CD4-positive, alpha-beta memory T cell (primary cell): ENCODE measurements at places on chromosomes 7 and 10. TPM values are rescaled to one million over a fixed set of nuclear protein-coding genes. Genes with fewer than 3 reads are reported as not detected.

Gene SLC39A12
- not detected for total RNA-seq

Gene UPK3BL1
- 43.3 TPM for total RNA-seq

Gene PRLHR
- not detected for total RNA-seq

Gene CYP3A7
- total RNA-seq = not detected

Gene MICALL2
- 2.6 TPM for total RNA-seq

Gene ATE1
- total RNA-seq = 26.2 TPM

Gene DENND2A
- not detected for total RNA-seq

Gene LDB3
- total RNA-seq = not detected

Gene CNTNAP2
- total RNA-seq = 0.20 TPM

Gene AGMO
- total RNA-seq = not detected

GRCh38 chr7:30074422-30075030 lies 46.3 kb downstream of the PLEKHA8 start:
- H3K27me3 ChIP-seq = no peaks in the 10 kb centered on the region
- H3K27ac ChIP-seq = no peak overlapping the region
- peaks cover 5% of the 10 kb centered on the region for H3K36me3 ChIP-seq
- no peak overlapping the region for H3K4me3 ChIP-seq
- peak; percentile 8 for DNase-seq

DNA sequence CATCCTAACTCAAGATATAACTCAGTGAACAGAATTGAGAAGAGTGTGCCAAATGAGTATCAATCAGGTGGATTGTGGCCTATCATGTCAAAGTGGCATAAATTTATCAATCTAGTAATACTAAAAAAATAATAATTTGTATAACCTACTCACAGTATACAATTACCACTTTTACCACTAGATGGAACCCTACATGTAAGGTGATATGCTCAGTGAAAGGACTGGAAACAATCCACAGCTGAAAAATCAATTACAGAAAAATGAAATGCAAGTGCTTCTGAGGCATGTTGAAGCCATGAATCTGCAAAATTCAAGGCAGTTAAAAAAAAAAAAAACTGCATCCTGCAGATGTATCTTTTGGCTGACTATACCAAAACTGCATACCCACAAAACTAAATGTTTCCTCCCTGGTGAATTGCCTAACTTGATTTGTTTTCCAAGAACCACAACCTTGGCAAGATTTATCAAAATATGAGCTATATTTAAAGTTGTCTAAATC lies 13.9 kb downstream of the ARHGAP19 start:
- peaks cover 4% of the 10 kb centered on the region for H3K4me1 ChIP-seq
- H3K27me3 ChIP-seq = no peaks in the 10 kb centered on the region
- H3K36me3 ChIP-seq = no peaks in the 10 kb centered on the region
- no peak overlapping the region for H3K27ac ChIP-seq
- peak; percentile 53 for DNase-seq

DNA sequence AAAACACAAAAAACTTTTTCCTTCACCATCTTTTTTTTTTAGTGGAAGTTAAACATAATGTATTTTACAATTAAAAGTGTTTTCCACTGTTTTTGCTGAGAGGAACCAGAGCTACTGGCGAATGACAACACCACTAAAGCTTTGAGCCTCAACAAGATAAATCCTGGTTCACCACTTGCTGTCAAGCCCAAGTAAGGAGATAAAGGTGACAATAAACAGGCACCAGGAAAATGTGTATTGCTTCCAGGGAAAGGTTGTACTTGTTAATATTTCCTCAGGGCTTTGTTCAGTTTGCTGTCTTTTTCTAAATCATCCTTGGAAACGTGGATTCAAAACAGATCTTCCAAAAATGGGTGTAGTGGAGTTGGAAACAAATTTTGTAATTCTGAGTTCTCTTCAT lies 109.9 kb upstream of the ANKRD30A start:
- H3K36me3 ChIP-seq = no peaks in the 10 kb centered on the region
- no peak for DNase-seq
- H3K4me1 ChIP-seq = no peaks in the 10 kb centered on the region
- H3K27ac ChIP-seq = no peak overlapping the region

DNA sequence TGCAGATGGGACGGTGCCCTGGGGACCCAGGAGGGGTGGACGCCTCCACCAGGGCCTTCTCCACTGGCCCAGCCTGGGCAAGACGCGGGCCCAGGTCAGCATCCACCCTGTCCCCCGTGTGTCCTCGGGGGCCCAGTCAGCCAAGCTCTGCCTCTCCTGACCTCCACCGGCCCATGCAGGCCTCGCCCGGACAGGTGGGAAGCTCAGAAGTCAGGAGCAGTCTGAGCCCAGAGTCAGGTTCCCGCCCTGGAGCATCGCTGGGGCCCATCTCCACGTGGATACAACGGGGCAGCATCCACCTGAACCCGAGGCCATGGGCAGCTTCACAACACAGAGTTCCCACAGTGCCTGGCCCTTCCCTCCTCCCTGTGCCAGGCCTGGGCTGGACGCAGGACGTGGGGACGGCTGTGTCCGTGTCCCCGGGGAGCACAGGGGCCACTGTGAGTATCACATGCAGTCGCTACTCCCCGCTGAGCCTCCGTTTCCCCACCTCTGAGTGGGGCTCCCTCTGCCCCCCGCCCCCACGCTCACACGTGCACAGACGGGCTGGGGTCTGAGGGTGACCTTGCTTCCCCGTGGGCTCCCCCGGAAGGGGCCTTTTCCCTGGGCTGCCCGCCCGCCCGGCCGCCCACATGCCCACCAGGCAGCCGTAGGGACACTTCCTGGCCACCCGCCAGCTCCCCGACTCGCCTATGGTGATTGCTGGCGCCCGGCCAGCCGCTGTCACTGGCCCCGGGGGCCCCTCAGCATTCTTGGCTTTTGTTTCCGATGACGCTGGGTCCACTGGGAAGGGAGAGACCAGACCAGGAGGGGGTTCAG lies 64.3 kb downstream of the PDGFA start:
- H3K27ac ChIP-seq = no peak overlapping the region
- no peak for DNase-seq
- H3K4me1 ChIP-seq = peaks cover 5% of the 10 kb centered on the region
- H3K36me3 ChIP-seq = no peaks in the 10 kb centered on the region
- no peaks in the 10 kb centered on the region for H3K27me3 ChIP-seq

GRCh38 chr10:96130326-96130995 lies 364 bp downstream of the ZNF518A start:
- peaks cover 17% of the 10 kb centered on the region for H3K4me1 ChIP-seq
- H3K27me3 ChIP-seq = peaks cover 6% of the 10 kb centered on the region
- peak overlapping the region; percentile 99 for H3K4me3 ChIP-seq
- no peak for DNase-seq
- peak overlapping the region; percentile 97 for H3K27ac ChIP-seq

DNA sequence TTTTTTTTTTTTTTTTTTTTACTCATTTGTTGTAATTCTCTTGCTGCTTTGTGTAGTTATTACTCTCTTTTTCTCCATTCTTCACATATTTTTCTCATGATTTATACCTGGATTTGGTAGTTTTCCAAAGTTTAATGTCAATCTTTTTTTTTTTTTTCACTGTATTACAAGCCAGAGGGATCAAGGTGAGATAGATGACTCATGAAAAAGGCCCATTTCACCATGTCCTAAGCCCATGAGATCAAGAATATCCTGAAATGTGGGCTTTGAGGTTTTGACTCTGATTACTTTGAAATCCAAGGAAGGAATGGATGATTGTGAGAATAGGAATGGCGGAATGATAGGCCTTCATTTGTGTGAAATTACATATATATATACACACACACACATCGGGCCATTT lies 31.1 kb downstream of the TAX1BP1 start:
- no peaks in the 10 kb centered on the region for H3K27me3 ChIP-seq
- peaks cover 12% of the 10 kb centered on the region for H3K36me3 ChIP-seq
- H3K4me1 ChIP-seq = no peaks in the 10 kb centered on the region
- no peak overlapping the region for H3K4me3 ChIP-seq

GRCh38 chr7:152081088-152081487 lies 55.6 kb downstream of the GALNT11 start:
- no peak for DNase-seq
- peaks cover 16% of the 10 kb centered on the region for H3K4me1 ChIP-seq
- H3K4me3 ChIP-seq = no peak overlapping the region
- H3K27ac ChIP-seq = no peak overlapping the region

DNA sequence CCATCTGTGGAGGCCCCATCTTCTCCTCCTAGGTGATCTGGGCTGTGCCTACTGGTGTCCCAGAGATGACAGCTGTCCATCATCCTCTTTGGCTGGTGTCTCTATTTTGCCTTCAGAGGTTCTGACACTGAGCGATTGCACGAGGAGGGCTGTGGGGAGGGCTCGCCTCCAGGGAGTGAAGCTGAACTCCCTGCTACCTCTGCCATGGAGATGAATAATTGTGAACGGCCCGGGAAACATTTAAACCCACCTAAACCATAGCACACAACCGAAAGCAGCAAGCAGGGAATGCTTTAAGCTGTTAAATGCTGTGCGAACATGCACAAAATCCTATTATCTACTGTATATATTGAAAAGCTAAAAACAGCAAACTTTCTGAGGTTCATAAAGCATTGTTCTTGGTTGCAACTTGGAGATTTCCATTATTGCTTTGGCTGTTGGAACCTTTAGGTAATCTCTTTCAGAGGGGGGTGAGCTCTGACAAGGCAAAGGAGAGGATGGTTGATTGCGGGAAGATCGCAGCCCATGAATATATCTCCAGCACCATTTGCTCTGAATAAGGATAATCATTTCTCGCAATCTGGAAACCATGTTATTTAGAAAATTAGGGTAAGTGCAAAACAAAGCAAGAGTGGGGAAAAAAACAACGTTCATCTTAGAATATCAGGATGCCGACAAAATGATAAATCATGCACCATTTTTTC lies 507.6 kb downstream of the GALNT17 start:
- DNase-seq = no peak
- H3K27ac ChIP-seq = no peak overlapping the region
- H3K4me3 ChIP-seq = no peak overlapping the region
- no peaks in the 10 kb centered on the region for H3K4me1 ChIP-seq

DNA sequence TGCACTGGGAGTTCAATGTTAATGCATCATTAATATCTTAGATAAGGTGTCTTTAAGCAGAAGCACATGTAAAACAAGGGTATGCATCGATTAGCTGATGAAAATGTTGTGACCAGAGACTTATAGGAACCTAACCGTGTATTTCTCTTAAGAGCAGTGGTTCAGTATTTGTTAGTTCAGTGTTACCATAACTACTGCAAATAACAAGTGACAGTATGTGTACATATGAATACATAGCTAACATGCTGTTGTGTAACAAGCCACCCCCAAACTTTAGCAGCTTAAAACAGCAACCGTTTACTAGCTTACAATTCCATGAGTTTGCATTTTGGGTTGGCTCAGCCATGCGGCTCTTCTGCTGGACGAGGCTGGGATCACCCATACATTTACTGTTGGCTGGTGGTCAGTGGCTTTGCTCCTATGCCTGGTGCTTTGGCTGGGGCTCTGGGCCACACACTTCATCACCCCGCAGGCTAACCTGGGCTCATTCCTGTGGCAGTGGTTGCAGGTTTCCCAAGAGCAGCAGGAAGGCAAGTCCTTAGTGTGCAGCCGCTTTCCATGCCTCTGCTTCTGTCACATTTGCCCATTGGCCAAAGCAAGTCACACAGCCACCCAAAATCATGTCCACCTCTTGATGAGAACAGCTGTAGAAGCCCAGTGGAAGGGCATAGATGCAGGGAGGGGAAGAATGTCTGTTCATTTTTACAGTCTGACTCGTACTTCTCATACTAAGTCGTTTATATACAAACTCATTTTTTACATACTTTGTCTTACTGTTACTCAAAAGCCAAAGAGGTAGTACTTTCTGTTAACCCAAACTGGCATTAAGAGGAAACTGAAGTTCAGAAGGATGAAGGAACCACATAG lies 103.3 kb upstream of the GATA3 start:
- H3K27ac ChIP-seq = no peak overlapping the region
- no peak overlapping the region for H3K4me3 ChIP-seq
- H3K27me3 ChIP-seq = no peaks in the 10 kb centered on the region

DNA sequence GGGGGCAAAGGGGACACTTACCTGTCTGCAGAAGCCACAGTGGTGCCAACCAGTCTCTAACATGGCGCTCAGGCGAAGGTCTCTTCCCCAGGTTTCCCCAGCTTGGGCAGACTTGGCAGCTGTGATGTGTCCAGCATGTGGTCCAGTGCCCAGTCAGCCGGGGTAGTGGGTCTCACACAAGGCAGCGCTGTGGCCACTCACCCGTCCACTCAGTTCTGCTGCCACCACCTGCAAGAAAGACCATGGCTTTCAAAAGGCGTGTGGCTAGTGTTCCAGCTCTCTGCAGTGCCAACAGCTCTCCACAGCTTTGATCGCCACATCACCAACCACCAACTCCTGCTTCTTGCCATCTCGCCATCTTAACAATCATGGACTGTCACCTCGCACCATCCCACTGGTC lies 259.6 kb downstream of the USP6NL start:
- no peaks in the 10 kb centered on the region for H3K36me3 ChIP-seq
- no peaks in the 10 kb centered on the region for H3K27me3 ChIP-seq
- H3K4me1 ChIP-seq = no peaks in the 10 kb centered on the region
- H3K4me3 ChIP-seq = no peak overlapping the region
- no peak for DNase-seq

GRCh38 chr10:131310142-131310541 lies 1.4 kb downstream of the TCERG1L start:
- no peaks in the 10 kb centered on the region for H3K36me3 ChIP-seq
- H3K4me3 ChIP-seq = no peak overlapping the region
- H3K27ac ChIP-seq = no peak overlapping the region
- no peak for DNase-seq
- H3K27me3 ChIP-seq = peaks cover 6% of the 10 kb centered on the region
- peaks cover 7% of the 10 kb centered on the region for H3K4me1 ChIP-seq

GRCh38 chr10:88958721-88959120 lies 6.1 kb upstream of the ACTA2 start:
- no peak overlapping the region for H3K27ac ChIP-seq
- H3K4me3 ChIP-seq = no peak overlapping the region
- no peaks in the 10 kb centered on the region for H3K36me3 ChIP-seq

GRCh38 chr7:115252461-115252860 lies 330.6 kb downstream of the MDFIC start:
- no peaks in the 10 kb centered on the region for H3K4me1 ChIP-seq
- no peaks in the 10 kb centered on the region for H3K36me3 ChIP-seq
- H3K27me3 ChIP-seq = no peaks in the 10 kb centered on the region
- no peak for DNase-seq
- no peak overlapping the region for H3K27ac ChIP-seq

- H3K4me3 ChIP-seq = peak overlapping the region; percentile 44
- peak overlapping the region; percentile 58 for H3K27ac ChIP-seq
- peaks cover 30% of the 10 kb centered on the region for H3K4me1 ChIP-seq
- H3K36me3 ChIP-seq = peaks cover 35% of the 10 kb centered on the region
These were observed 1.6 kb downstream of the SAMD9L start for GRCh38 chr7:93146472-93147141.

- no peaks in the 10 kb centered on the region for H3K27me3 ChIP-seq
- no peak overlapping the region for H3K4me3 ChIP-seq
- H3K4me1 ChIP-seq = no peaks in the 10 kb centered on the region
These were observed 167.1 kb upstream of the INHBA start for GRCh38 chr7:41869997-41870396.

GRCh38 chr7:140292438-140292837 lies 105.9 kb downstream of the SLC37A3 start:
- no peak for DNase-seq
- H3K27me3 ChIP-seq = no peaks in the 10 kb centered on the region
- no peaks in the 10 kb centered on the region for H3K36me3 ChIP-seq
- no peak overlapping the region for H3K4me3 ChIP-seq
- no peak overlapping the region for H3K27ac ChIP-seq
- no peaks in the 10 kb centered on the region for H3K4me1 ChIP-seq
